ENCODE measurements at places on chromosomes 12 and 14.

GRCh38 chr12:27822076-27822712, 42.2 kb upstream of the MANSC4 start:
- peak; percentile 18 for DNase-seq

DNA sequence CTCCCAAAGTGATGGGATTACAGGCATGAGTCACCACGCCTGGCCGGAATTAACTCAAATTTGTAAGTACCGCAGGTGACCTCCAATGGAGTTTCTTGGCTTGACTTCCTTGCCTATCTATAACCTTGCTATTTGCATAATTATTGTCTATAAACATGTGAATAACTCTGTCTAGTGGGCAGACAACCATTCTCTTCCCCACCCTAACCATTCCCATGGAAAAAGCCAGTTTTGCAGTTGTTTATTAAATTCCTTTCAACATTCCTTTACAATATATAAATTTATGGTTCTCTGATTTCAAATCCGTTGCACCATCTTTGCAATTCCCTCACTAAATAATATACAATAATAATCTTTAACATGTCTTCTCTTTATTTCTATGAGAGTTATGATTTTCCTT, 61.0 kb upstream of the ZDHHC17 start:
- DNase-seq, result no peak

DNA sequence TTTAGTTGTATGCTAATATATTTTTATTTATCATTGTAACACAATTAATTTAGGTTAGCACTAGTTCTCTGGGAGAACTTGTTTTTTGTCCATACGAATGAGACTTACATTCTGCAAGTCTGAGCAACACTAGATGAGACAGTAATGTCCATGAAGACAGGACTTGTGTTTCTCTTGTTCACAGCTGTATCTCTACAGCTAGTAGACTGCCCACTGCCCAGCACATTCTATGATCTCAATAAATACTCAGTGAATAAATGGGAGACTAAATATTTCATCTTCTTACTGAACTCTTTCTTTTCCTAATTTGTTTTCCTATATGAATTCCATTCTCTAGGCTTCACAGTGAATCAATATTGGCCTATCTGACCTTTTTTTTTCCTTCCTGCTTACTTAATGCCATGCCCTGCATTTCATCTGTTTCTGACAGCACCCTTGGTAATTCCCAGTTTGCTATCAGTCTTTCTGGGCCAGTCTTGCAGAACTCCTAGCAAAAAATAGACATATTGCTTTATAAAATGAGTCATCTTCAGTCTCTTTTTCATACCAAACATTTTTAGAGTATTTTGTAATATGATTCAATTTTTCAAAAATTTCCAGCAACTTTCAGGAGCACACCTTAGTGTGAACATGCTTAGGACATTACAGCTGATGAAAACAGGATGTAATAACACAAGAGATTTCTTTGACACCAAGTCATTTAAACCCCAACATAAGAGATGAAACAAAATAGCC, 185.5 kb upstream of the ATP2B1 start:
- DNase-seq, result no peak

GRCh38 chr12:19246933-19247332, 117.4 kb downstream of the PLEKHA5 start:
- no peak for DNase-seq

- DNase-seq, result no peak
Observed at GRCh38 chr12:116215023-116215422, 62.5 kb downstream of the MED13L start.

- DNase-seq, result no peak
Observed at GRCh38 chr12:26666286-26666685, 166.7 kb downstream of the ITPR2 start.

- no peak for DNase-seq
Observed at GRCh38 chr12:33116284-33116683, 219.7 kb upstream of the PKP2 start.

DNA sequence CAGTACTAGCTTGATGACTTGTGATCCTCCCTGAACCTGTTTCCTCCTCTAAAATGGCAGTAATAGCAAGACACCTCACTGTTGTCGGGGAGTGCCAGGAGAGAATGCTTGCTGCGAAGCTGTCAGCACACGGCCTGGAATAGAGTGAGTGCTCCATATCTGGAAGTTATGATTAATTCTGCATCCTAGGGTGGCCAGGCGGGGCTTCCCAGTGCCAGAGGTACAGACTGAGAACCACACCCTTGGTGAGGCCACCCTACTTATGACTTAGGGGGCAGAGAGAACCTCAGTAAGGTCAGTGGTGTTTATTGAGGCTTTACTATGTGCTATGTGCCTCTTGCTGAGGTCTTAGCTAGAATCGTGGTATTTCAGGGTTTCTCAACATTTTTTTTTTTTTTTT, 20.1 kb downstream of the MORN3 start:
- no peak for DNase-seq

DNA sequence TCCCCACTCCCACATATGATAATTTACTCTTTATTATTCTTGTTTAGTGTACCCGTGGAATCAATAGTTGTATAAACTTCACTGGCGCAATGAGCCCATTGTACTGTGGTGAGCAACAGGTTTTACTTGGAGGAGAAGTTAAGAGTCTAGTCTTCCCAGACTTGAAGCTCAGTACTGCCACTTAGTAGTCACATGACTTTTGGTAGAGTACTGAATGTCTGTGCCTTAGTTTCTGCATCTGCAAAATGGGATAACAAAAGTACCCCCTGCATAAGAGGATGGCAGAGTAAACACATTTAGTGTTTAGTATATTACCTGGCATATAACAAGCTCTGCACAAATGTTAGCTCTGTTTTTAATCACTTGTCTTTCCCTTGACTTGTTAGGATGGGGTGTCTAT, 375.5 kb downstream of the VRK1 start:
- no peak for DNase-seq

DNA sequence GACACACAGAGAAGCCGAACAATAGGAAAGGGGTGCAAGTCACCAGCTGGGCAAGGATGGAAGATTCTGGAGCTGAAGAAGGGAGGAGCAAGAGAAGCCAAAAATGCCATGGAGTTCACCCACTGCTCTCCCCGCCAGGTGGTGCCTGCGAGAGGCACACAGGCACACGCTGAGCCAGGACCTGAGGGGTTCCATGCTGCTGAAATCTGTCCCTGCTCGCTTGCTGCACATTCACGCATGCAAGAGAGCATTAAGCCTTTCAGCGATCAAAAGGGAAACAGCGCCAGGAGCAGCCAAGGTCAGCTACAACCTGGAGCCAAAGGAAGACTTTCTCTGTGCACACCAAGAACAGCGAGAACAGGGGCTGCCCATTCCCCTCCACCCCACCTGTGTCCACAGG, 104.1 kb downstream of the ANO2 start:
- no peak for DNase-seq

- no peak for DNase-seq
Observed at GRCh38 chr12:2481951-2482350, 312.8 kb upstream of the FKBP4 start.

Measured in stimulated activated CD8-positive, alpha-beta memory T cell treated with anti-CD3 and anti-CD28 coated beads, Interleukin-15, amount 100 ng/mL, for 1 hour (primary cell).